ENCODE measurements at places on chromosomes 4 and X.

- DNase-seq: no peak
Observed at GRCh38 chrX:135340831-135341230, 31.6 kb downstream of the ETDC start.

- DNase-seq: no peak
Observed at GRCh38 chr4:100970414-100970813, 376.9 kb downstream of the PPP3CA start.

DNA sequence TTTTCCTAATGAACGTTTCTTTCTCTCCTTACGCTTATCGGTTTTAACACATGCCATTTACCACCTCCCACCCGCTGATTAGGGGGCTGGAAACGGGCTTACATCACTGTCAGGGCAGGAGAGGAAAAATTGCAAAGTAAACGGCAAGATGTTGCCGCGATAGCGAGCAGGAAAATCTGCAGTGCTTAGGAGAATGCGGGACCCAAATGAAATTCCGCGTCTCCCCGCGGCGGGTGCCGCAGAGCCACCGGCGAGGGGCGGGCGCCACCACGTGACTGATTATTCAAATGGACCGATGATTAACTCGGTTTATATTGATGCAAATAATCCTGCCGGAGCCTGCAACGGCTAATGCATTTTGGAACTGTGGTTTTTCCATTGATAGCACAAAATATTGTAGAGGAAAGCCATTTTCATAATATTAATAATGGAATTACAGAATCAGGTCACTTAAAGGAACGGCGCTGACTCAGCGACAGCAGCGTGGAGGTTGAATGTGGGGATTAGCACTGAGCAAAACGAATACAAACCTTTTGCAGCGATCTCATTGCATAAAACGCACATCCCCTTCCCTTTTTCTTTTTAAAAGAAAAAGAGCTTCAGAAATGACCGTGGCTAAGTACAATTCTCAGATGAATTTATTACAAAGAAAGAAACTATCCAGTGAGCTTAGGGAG, 224.2 kb downstream of the STIM2 start:
- no peak for DNase-seq

DNA sequence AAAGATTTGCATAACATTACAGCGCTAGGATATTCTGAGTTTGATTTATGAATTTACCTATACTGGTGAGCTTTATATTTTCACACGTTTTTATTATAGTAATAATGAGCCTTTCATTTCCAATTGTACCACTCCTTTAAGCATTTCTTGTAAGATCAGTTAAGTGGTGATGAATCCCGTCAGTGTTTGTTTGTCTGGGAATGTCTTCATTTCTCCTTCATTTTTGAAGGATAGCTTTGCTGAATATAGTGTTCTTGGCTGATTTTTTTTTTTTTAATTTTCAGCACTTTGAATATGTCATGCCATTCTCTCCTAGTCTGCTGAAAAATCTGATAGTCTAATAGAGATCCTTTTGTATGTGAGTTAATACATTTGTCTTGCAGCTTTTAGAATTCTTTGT, 70.1 kb downstream of the IL15 start:
- DNase-seq: no peak

DNA sequence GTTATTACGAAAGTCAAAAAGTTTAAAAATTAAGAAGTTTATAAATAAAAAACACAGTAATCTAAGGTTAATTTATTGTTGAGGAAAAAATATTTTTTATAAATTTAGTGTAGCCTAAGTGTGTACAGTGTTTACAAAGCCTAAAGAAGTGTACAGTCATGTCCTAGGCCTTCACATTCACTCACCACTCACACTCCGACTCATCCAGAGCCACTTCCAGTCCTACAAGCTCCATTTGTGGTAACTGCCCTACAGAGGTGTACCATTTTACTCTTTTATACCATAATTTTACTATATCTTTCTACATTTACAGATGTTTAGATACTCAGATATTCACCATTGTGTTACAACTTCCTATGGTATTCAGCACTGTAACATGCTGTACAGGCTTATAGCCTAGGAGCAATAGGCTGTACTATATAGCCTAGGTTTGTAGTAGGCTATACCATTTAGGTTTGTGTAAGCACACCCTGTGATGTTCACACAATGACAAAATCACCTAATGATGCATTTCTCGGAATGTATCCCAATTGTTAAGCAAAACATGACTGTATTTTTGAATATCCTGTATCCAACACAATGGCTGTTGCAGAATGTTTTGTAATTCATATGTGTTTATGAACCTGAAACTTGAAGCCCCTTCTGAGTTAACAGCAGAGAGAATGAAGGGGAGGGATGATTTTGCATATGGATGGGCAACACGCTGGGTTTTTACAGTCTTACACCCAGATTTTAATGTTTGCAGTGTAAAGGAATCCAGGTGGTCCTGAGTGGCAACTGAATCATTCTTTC, 3.1 kb downstream of the PPBP start:
- DNase-seq: no peak

DNA sequence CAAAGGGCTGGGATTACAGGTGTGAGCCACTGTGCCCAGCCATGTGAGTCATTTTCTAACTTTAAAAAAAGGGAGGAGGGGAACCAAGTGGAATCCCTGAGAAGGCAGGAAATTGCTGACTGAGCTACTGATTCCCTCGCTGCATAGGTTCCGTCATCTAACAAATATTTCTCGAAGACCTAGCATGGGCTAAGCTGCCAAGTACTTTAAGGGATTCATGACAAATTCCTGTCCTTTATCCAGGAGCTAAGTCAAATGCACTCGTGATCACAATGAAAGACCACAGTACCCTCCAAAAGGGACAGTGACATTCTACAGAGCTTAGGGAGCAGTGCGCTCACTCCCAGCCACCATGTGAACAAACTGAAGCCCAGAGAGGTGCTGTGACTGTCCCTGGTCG, 33.2 kb upstream of the MAN2B2 start:
- DNase-seq: no peak

- no peak for DNase-seq
Observed at GRCh38 chrX:24148121-24148520, 1.4 kb upstream of the ZFX start.

GRCh38 chr4:2301806-2302205, 39.9 kb upstream of the MXD4 start:
- no peak for DNase-seq

DNA sequence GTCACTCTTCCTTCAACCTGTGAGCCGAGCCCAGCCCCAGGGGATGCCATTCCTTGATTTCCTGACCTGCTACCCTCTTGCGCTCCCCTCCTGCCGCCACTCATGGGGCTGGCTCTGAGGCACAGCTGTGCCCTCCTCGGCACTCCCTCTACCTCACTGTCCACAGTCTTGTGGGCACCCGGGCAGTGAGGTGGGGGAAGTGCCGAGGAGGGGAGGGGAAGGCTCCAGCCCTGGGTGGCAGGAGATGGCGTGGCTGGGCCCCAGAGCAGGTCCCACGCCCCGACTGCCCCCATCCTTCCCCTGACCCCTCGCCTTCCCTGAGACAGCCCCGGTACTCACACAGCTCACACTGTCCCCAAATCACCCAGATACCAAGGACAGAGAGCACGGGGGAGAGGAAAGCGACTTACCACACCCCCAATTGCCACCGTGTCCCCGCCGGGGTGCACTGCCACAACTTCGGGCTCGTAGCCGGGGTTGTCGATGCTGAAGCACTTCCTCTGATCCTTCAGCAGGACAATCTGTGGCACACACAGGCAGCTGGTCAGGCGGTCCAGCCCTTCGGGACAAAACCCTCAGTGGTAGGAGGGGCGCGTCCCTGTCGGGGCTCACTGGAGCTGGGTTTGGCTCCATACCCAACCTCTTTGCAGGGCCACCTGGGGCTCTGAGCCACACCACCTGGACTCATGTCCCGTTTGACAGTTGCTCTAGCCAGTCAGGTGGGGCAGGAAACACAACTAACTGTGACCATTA, 37.9 kb downstream of the WDR1 start:
- peak; percentile 7 for DNase-seq

DNA sequence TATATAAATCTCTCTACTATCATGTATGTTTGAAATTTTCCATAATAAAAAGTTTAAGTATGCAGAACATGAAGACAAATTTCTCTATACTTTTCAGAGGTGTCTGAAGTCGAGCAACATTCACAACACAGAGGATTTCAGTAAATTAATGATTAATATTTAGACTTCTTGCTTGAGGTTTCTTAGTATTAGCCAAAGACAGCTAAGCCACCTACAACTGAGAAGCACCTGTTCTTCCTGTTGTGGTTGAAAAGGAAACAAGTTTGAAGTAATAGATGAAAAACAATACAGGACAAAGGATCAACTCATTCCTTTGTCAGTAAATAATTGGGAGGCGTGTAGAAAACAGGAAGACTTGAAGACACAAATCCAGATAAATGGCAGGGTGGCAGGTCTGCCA, 21.1 kb downstream of the SCML1 start:
- DNase-seq: no peak

- DNase-seq: no peak
Observed at GRCh38 chr4:169440446-169440845, 169.7 kb upstream of the SH3RF1 start.

DNA sequence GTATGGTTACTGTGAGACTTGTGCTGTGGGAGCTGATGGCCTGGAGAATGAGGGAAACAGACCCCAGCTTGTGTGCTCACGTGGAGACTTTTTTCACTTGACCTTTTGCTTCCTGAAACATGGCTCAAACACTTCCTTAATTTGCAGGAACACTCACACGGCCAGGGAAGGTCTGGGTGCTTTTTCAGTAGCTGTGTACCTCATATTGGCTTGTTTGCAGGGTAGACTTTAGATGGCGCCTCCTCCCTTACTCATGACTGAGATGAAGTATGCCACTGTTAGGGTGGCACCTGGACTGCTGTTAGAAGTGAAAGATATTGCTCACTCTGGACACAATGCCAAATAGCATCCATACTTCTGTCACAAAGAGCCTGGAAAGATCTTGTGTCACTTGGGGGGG, 75.7 kb upstream of the WDR1 start:
- DNase-seq: no peak

- no peak for DNase-seq
Observed at GRCh38 chrX:17164941-17165340, 210.1 kb upstream of the NHS start.

GRCh38 chrX:103056902-103057301, 7.1 kb downstream of the BEX1 start:
- no peak for DNase-seq

GRCh38 chr4:86633854-86634253, 39.7 kb downstream of the PTPN13 start:
- no peak for DNase-seq

DNA sequence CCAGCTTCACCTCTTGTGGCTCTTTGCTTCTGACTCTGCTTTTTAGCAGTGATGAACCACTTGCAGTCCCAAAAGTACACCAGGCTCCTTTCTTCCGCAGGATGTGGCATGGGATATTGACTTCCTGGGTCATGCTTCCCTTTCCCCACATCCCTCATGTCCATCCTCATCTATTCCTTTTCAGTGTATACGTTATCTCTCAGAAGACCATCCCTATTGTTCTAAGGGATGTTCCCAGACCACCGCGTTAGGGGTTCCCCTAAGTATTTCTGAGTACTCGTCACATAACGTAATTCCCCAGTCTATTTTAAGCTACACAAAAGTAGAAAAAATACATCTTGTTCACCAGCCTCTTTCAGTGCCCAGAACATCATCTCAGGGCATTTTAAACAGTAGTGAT, 71.1 kb upstream of the NLGN4X start:
- no peak for DNase-seq

DNA sequence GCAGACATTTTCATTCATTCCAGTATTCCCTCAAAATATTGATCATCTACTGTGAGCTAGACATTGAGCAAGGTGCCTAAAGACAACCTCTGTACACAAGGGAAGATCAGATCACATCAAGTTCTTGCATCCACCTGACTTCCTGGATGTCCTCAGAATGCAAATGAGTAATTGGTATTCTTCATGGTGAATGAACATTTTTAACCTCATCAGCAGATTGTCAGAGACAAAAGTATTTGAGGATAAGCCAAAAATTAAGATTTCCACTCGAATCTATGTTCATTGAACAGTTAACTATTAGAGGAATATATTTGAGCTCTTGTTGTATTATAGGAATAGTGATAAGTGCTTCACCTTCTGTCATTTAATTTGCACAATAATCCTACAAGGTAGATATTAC, 1.3 kb downstream of the SMARCAD1 start:
- DNase-seq: no peak

GRCh38 chrX:151870602-151871001, 42.1 kb upstream of the MAGEA4 start:
- no peak for DNase-seq

Measured in activated CD4-positive, alpha-beta T cell treated with anti-CD3 and anti-CD28 coated beads for 1 hour (primary cell).